ENCODE measurements at places on chromosomes 2 and 18. TPM values are rescaled to one million over a fixed set of nuclear protein-coding genes. Genes with fewer than 3 reads are reported as not detected.
A peak's percentile ranks its signal among the peaks of the same experiment; 100 is the strongest.

DNA sequence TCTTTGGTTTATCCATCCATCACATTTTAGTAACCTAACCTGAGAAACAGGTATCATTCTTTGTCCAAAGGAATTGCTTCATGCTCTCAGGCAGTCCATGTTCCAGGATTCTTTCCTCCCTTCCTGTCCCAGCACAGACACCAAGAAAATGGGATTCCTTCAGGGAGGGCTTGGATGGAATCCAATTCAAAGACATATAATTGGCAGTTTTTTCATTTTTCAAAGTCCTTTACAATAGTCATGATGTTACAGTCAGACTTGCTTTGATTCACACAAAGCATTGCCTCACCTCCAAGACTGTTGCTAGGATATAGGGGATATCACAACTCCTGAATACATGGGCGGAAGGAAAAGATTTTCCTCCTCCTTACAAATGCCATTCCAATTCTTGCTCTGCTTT, 241.4 kb upstream of the ACVR2A start:
- no peak for DNase-seq

DNA sequence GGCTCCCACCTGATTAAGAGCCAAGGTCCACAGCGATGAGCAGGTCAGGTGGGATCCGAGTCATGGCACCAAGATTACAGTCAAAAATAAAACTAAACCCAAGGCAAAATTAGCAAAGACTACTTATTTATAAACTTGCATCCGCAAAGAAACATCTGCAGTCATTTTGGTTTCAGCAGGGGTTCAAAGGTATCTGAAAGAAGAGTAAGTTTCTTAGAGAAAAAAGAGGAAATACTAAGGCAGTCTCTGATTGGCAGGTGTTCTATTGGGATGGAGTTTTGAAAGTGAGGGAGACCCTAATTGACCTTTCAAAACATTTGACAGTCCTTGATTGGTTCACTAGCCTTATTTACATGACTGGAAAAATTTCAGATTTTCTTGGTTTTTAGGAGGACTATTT, 11.0 kb upstream of the PLB1 start:
- no peak for DNase-seq

DNA sequence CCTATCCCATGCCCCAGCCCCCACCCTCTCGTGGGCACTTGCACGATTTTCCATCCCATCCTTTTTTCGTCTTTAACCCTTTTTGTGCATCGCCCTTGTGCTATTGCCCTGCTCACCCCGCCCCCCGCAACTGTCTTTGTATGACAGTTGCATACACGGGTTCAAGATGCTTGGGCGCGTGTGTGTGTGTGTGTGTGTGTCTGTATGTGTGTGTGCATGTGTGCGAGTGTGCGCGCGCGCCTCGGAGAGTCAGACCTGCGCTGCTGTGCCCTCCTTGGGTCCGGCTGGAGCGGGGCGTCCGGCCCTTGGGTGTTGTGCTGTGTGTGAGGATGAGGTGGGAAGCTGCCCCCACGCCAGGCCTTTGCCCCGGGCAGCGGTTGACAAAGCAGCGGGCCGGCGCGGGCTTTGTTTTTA, 230.7 kb downstream of the HAUS1 start:
- DNase-seq = peak; percentile 73

DNA sequence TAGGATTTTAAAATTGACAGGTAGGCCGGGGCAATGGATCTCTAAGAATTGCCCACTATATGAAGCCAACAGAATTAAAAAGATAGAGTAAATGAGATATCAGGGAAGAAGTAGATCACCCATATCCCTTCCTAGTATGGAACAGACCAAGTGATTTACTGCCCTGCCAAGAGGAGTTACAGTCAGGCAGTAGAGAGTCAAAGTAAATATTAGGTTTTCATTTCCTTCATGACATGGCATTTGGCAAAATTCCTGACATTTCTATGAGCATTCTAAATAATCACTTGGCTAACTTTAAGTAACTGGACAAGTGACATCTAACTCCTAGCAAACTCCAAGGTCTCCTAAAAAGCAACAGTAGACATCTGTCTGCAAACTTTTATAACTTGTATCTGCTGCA, 33.5 kb downstream of the GALNT5 start:
- DNase-seq = no peak

DNA sequence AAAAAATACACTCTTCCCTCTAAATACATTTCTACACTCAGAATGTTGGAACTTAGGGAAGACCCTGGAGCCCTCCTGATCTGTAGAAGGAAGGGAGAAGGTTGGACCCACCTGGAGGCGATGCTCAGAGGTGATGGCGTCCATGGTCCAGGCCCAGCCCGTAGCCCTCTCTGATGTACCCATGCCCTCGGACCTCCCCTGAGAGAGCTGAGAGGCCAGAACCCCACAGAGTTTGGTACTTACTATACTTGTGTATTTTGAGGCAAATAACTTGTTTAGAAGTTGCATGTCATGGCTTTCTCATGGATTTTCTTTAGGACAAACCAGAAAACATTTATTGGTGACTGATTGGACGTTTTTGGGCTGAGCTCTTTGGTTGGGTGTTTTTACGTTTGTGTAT, 10.5 kb downstream of the CTDP1 start:
- DNase-seq = no peak

DNA sequence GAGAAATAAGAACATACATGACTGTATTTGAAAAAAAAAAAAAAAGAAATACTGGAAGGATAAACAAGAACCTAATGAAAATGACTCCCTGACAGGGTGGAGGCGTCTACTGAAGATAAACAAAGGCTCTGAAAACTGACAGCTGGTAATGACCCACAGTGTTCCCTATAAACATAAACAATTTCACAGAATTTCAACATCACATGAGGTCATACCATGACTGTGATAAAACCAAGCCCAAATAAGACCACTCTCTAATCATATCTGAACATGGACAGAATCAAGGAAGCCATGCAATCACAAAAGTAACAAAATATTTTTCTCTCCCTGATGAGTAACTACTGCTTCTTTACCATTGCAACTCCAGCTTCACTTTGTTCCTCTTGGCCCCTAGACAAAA, 159.3 kb downstream of the FAM124B start:
- no peak for DNase-seq

GRCh38 chr2:210753386-210753785, 197.0 kb downstream of the CPS1 start:
- no peak for DNase-seq

- DNase-seq = no peak
Measured at GRCh38 chr18:59718108-59718463, 20.9 kb upstream of the CCBE1 start.

- DNase-seq = no peak
Measured at GRCh38 chr2:205637320-205637602, 45.0 kb upstream of the NRP2 start.

DNA sequence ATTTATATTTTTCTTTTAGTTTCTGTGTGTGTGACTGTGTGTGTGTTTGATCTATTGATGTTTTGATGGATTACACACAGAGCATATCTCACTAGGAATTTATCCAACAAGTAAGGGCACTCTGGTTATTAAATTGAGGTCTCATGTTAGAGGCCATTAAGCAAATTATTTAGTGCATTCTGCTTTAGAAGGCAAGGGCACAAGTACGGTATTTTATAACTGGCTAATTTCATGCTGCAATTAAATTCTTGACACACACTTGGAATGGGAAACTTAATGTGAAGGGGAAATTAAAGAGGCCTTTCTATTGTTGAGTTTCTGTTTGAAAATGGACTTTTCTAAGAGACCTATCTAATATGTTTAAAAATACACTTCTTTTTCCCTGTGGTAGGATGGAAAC, 25.8 kb downstream of the NYAP2 start:
- no peak for DNase-seq

- no peak for DNase-seq
Measured at GRCh38 chr2:207135801-207136457, 29.8 kb downstream of the KLF7 start.

DNA sequence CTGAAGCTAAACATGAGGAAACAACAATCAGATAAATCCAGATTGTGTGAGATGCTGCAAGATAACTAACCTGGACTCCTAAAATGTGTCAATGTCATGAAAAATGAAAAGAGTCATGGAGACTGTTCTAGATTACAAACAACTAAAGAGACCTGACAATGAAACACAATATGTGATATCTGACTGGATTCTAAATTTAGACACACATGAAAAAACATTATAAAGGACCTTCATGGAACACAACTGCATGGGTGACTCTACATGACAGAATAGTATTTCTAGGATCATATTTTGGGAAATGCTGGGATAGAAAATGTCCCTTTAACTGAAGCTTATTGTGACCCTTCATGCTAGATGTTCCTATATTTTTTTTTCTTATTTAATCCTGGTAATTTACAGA, 18.5 kb upstream of the SPTBN1 start:
- DNase-seq = no peak

DNA sequence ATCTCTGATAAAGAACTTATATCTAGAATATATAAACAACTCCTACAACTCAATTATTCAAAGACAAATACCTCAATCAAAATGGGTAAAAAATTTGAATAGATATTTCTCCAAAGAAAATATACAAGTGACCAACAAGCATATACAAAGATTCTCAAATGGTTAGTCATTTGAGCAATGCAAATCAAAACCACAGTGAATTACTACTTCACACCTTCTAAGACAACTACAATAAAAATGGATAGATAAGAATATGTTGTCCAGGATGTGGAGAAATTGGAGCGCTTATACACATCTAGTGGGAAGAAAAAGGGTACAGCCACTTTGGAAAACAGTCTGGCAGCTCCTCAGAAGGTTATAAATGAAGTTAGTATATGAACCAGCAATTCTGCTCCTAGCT, 332.9 kb downstream of the TGIF1 start:
- no peak for DNase-seq

GRCh38 chr2:202780514-202781021, 91.0 kb downstream of the ICA1L start:
- no peak for DNase-seq

- no peak for DNase-seq
Measured at GRCh38 chr2:162928356-162928755, 89.8 kb upstream of the KCNH7 start.

DNA sequence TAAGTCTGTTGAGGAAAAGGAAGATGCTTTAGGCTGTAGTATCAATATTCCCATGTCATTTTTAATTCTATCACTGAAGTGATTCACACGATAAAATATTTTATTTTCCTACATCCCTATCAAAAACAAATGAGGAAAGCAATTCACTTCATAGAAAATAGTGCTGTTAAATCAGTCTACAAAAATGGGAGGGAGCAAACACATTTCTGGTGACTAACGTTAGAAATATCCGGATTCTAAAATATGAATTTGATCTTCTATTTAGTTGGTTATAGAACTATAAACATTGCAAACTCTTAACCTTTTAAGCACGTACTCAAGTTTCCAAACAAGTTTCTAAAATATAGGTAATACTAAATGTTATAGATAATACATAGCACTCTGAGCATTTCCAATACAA, 20.8 kb downstream of the ATF2 start:
- no peak for DNase-seq

DNA sequence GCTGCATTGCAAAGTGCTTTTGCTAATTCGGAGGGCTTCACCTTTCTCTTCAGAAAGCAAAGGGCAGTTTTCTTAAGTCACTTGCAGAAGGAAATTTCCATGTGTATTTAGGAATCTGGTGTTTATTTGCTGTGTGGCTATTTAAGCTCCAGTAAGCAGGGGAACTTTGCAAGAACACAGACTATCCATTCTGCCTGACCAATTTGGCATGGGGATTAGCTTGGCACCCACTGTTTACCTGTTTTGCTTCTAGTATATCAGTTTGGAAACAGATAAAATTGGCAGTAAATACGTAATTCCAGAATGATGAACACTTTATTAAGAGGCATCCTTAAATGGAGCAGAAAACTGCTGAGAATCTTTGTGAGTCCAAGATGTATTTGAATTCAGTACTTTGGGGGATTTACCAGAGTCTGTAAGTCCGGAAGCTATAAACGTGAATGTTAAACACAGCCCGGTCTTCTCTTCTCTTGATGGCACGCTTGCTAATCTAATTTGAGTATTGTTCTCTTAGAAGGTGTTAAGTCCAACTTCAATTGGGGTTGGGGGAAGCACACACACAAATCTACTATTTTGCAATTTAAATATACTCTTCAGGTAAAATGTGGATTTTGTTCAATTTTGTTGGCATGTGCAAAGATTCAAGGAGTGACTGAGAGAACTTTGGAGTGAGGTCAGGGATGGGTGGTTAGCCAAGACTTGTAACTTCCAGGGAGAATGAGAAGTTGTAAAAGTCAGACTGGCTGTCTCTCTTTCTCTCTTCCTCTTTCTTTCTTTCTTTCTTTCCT, 650 bp downstream of the ACKR3 start:
- no peak for DNase-seq

DNA sequence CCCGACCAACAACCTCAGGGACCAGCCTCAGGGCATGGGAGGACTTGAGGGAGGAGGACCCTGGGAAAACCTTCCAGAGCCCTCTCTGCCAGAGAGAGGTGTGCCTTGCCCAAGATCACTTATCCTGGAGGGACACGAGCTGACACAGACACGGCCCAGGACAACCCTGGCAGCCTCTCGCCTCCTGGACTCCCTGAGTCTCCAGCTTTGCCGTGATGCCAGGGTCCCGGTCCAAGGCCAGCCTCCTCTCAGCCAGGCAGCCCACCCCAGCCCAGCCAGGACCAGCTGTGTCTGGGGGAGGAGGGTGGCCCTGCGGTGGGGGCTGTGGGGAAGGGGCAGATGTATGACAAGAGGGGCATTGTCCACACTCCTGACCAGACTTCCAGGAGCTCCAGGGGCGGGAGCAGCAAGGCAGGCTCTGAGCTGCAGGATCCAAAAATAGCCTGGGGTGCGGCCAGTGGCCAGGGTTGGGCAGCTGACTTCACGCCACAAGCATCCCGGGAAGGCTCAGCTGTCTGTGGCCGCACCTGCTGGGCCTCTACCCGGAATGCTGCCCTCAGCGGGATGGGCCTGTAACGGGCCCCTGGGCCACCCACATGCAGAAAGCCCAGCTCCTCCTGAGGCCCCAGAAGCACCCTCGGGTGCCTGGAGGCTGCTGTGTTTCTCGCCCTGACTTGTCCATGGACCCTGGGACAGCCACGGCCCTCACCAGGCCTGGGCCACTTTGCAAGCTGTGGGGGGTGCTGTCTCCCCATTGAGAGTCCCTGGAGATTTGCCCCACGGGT, 65.5 kb upstream of the GPC1 start:
- peak; percentile 93 for DNase-seq

DNA sequence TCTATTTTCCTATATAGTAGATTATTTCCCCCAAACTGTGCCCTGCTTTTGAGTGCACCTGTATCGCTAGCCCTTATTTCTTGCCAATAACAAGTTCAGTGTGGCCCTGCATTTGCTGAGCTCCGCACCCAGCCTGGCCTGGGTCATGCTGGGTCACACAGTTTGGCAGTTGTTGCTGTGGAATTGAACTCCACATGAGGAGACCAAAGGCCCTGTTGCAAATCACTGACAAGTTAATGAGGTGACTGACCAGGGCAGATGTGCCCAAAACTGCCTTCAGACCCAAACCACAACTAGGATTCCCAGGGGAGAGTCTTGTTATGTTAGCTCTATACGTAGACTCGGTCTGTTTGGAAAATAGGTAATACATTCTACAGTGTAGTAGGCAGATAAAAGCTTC, 31.0 kb downstream of the COL4A4 start:
- DNase-seq = no peak

- no peak for DNase-seq
Measured at GRCh38 chr2:215839816-215840215, 173.5 kb downstream of the MREG start.

GRCh38 chr18:65522907-65523306, 227.9 kb upstream of the CDH7 start:
- DNase-seq = no peak

The CHRND gene
- polyA plus RNA-seq = not detected

The UGT1A5 gene
- polyA plus RNA-seq = not detected

The SCN3A gene
- under 0.01 TPM for polyA plus RNA-seq

The ANKRD30BL gene
- polyA plus RNA-seq = not detected

The ASB18 gene
- not detected for polyA plus RNA-seq

The ZNF385B gene
- 8.5 TPM for polyA plus RNA-seq

The STARD6 gene
- not detected for polyA plus RNA-seq

The SOX11 gene
- polyA plus RNA-seq = 0.08 TPM
